ENCODE measurements at places on chromosomes 4 and X.

GRCh38 chr4:176377780-176378179, 58.0 kb downstream of the SPCS3 start:
- no peak for DNase-seq

DNA sequence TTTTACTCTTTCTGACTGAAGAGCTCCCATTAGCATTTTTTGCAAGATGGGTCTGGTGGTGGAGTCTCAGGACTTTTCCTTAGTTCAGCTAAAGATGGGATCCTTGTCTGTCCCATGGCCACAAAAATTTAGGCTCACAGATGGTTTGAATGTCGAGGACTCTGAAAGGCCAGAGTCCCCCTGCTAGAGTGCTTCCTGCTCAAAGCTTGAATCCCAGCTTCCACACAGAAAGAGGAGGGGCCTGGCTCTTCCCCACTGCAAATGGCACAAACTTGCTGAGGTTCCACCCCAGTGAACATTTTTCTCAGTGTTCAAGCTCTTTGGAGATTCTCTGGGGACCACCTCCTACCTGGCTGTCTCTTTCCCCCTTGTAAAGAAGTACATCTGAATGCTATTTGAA, 64.7 kb upstream of the UGT2B15 start:
- no peak for DNase-seq

- no peak for DNase-seq
Observed at GRCh38 chr4:148263127-148263526, 179.1 kb downstream of the NR3C2 start.

DNA sequence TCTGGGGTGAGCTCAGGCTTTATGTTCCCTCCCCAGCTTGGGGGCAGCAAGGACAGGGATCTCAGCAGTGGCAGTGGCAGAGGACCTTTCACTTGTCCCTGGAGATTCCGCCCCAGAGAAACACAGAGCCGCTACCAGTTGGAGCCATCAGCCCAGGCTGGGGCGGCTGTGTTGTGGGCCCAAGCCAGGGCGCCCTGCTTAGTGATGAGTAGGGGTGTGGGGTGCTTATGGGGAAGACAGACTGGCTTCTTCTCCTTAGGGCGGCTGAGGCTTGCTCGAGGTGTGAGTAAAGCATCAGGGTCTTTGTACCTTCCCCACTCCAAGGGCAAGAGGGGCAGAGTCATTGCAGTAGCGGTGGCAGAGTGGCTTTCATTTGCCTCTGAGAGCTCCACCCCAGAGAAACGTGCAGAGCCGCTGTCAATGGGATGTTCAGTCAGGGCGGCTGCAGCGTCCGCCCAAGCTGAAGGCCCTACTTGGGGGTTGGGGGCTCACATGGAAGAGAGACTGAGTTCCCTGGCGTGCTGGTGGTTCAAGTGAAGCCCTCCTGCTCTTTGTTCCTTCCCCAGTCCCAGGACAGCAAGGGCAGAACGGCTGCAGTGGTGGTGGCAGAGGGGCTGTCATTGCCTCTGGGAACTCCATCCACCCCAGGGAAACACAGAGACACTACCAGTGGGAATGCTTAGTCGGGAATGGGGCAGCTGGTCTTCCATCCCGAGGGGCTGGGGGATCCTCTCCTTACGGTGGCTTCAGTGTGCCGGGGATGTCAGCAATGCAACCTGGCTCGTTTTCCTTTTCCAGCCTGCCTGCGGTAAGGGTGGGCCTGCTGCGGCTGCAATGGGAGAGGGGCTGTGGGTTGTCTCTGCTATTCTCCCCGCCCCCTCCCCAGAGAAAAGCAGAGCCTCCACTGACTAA, 2142.5 kb upstream of the TENM3 start:
- DNase-seq = no peak

GRCh38 chrX:39638526-39638925, 459.2 kb downstream of the BCOR start:
- no peak for DNase-seq

DNA sequence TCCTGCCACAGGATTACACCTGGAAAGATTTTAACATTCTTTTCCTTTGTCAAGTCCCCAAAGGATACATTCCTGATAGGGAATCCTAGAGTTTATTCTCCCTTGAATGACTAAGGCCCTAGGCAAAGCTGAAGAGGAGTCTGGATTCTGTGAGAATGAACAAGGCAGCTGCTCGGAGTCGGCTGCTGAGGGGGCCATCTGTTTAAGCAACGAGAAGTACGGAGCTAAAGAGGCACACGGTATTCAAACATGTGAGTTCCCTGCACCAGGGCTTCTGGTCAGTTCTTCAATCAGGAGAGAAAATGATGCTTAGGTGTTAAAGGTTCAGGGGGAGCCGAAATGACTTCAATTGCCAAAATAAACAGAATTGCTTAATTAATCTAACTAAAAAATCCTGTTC, 97.6 kb downstream of the MGST2 start:
- DNase-seq = no peak

DNA sequence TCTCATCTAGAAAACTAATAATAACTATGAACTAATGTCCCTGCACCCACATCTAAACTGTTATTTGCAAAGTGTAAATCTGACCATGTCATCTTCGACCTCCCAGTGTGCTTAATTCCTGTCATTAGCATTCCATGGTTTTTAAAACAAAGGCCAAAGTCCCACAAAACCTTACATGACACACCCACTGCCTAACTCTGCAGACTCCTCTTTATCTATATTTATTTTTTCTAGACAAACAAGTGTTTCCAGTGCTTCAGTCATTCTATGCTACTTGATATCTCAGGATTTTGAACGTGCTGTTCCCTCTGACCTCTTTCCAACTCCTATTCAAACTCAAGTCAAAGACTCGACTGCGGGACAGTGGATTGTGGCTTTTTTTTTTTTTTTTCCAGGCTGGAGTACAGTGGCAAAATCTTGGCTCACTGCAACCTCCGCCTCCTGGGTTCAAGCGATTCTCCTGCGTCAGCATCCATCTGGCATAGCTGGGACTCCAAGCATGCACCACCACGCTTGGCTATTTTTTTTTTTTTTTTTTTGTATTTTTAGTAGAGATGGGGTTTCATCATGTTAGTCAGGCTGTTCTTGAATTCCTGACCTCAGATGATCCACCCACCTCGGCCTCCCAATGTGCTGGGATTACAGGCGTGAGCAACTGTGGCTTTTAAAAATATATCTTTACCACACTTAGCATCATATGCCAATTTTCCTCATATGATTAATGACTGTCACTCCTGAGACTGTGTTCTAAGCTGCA, 1511.0 kb downstream of the ARAP2 start:
- no peak for DNase-seq

DNA sequence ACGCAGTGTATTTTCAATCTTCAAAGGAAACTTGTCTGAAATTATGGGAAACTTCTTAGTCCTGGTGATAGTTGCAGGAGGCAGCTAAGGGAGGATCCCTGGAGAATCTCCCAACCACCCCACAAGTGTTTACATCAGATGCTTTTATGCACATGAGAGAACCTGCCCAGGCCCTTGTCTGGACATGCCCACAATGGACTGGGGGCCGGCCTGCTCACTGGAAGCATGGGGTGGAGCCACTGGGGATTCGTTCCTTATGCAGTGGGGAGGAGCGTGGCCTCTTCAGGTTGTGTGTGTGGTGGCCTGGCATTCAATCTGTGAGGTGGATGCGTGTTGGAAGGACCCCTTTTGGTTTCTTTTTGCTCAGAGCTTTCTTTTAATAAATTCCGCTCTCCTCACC, 398.7 kb upstream of the PPP1R2C start:
- DNase-seq = no peak

GRCh38 chr4:184792950-184793555, 32.7 kb downstream of the ACSL1 start:
- peak; percentile 50 for DNase-seq

DNA sequence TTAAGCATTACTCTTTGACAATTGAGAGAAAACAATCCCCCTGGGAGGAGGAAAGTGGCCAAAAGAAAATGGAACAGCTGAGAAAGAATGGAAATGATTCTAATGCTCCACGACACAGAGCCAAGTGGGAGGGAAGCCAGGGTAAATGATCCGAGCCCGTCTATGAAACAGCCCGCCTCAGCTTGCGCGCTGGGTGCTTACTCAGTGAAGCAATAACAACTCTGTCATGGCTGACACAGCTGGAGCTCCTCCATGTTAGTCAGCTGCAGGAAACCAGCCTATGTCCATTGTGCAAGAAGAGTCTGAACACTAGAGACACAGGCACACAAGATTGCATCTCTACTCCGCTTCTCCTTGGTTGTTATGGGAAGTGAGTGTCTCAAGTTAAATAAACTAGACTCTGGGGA, 19.3 kb downstream of the NOA1 start:
- no peak for DNase-seq

DNA sequence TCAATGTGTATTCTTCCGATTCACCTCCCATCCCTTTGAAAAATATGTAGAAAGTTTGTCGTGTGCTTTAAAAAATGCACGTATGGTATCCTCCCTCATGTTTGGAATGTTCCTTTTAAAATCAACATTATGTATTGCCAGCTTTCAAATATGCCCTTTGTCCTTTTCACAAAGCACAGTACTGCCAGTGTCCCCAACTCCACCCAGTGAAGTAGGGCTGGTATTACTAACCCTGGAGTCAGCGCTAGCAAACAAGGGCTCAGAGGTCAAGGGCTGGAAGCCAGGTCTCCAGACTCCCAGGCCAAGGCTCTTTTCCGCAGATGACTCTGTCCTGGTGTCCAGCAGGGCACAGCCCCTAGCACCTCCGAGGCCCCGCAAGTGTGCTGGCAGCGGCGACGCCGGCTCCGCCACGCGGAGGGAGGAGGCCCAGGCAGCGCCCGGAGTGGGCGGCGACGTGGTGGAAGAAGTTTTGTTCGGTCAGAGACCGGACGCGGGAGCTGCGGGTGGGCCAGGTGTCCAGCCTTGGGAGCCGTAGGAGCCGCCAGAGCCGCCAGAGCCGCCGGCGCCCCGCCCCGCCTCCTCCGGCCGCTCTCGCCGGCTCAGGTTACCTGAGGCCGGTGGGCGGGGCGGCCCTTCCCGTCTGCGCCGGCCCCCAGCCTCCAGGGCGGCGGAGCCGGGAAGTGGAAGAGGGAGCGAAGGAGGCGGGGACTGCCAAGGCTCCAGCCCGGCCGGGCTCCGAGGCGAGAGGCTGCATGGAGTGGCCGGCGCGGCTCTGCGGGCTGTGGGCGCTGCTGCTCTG, at the start of gene IL13RA1:
Gene IL13RA1 (plus strand): TSS at position 720 of the 799 bp plus-strand sequence. CDS start 33 bp downstream, at position 753.
- no peak for DNase-seq

DNA sequence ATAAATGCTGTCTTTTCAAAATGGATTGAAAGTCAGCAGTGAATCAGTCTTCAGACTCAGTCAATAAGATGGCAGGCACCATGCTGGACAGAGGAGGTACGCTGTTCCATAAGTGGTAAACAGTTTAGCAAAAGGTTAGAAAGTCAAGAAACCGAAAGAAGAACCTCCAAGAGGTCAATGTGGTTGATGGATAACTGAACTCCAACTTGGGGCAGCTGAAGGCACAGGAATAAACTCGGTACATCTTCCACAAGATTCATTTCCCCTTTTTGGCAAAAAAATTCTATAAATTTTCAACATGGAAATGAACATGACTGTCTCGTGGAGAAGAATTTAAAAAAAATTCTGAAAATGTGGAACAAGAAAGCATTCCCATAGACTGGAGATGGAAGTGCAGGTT, 18.4 kb upstream of the SEL1L3 start:
- no peak for DNase-seq

DNA sequence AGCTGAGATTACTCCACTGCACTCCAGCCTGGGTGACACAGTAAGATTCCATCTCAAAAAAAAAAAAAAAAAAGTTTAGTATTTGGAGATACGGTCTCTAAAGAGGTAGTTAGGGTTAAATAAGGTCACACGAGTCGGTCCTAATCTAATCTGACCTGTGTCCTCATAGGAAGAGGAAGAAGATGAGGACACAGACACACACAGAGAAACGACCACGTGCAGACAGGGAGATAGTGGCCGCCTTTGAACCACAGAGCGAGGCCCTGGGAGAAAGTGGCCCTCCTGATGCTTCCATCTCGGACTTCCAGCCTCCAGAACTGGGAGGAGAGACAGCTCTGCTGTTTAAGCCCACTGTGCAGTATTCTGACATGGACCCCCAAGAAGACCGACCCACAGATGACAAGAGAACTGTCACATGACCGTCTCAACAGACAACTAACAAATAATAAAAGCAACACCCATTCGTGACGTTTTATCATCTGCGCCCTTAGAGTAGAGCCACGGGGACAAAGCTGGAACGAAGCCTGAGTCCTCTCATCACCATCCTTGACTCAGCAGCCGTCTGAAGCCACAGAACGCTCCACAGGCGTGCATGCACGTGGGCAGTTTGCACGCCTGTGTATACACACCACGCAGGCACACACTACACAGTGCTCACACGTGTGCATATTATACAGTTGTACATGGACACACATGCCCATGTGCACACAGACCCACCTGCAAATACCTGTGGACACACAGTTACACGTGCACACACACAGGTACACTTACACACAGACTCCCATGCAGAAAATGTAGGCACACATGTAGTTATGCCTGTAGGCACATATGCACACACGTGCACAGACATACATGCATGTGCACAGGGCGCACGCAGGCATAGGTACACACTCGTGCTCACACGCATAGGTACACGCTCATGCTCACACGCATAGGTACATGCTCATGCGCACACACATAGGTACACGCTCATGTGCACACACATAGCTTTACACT, 51.7 kb downstream of the FAM53A start:
- no peak for DNase-seq

DNA sequence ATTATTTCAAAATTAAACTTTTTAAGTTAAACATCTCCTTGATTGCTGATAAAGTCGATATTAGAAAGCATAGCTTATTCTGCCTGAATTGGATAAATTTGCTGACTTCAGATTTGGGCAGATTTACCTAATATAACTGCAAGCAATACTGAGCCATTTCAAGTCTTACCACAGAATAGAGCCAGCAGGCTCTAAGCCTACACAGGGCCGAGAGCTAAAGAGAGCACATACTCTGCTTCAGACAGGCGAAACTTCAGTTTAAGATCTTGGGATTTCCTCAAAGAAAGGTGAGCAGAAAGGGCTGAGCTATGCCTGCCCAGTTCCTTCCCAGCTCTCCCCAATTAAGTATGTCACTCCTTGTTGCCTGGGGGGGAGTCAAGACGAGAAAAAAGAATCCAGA, 240.6 kb upstream of the NOCT start:
- no peak for DNase-seq

- DNase-seq = no peak
Observed at GRCh38 chr4:172245516-172245915, 432.3 kb downstream of the GALNTL6 start.

- no peak for DNase-seq
Observed at GRCh38 chr4:4558881-4559280, 17.0 kb upstream of the STX18 start.

GRCh38 chrX:39398963-39399261, 597.7 kb downstream of the MID1IP1 start:
- no peak for DNase-seq

- DNase-seq = no peak
Observed at GRCh38 chrX:24493740-24494581, 28.9 kb downstream of the PDK3 start.

DNA sequence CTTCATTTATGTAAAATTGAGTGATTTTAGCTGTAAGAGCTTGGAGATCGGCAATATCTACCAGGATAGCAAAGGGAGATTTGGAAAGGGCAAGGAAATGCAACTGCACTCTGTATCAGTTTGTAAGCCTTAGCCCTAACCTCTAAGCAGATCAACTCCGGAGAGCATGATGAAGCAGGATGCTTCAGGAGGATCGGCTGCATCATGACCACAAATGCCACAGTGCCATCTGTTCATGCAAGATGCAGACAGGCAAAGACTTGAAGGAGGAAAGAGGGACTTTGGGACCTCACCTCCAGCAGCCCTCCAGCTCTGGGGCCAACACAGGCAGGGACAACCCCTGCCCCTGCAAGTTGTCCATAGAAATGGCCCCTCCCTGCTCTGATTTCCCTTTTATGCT, 377.6 kb upstream of the GATB start:
- peak; percentile 9 for DNase-seq

Data from CD4-positive, alpha-beta T cell treated with Interleukin-15 for 4 hours (primary cell).